Type B pancreatic cell (in vitro differentiated cells): ENCODE measurements at places on chromosomes 5 and 9.

DNA sequence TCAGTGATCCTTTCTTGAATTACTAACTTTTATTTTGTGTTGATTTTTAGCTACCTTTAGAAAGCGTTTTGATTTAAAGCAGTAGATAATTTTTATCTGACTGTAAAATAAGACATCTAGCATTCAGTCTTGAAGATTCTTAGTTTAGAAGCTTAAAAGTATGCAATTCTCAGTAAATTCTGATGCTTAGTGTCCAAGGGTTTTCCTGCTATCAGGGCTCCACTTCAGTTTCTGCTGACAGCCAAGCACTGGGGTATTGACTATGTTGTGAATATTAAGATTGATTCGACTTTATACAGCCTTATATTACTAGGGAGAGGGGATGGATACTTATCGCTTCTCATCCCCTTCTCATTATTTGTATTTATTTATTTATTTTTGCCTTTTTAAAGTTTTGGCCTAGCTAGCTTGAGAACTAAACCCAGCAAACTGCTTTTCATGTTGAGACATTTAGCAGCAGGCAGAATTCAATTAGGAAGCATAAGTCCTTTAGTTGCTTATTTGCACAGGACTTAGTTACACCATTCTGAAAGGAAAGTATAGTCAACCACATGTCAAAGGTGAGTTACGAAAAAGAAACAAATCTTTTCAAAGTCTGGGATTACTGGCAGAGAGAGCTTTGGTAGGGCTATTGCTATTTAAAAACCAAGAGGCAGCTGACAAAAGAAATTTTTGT is 2.9 kb downstream of the PBX3 start:
- DNase-seq, result no peak
- H3K4me1 ChIP-seq, result peaks cover 50% of the 10 kb centered on the region
- peaks cover 2% of the 10 kb centered on the region for H3K27me3 ChIP-seq
- peak overlapping the region; percentile 90 for H3K4me3 ChIP-seq
- peak overlapping the region; percentile 10 for H3K27ac ChIP-seq

- DNase-seq, result no peak
- H3K27ac ChIP-seq, result no peak overlapping the region
- H3K36me3 ChIP-seq, result no peaks in the 10 kb centered on the region
- no peak overlapping the region for H3K4me3 ChIP-seq
- no peaks in the 10 kb centered on the region for H3K27me3 ChIP-seq
- no peaks in the 10 kb centered on the region for H3K4me1 ChIP-seq
Observed at GRCh38 chr5:115329475-115329874, 33.0 kb upstream of the CCDC112 start.

GRCh38 chr9:137315581-137316011 is 13.5 kb upstream of the NRARP start:
- no peaks in the 10 kb centered on the region for H3K36me3 ChIP-seq
- no peaks in the 10 kb centered on the region for H3K4me1 ChIP-seq
- no peak overlapping the region for H3K4me3 ChIP-seq
- H3K27me3 ChIP-seq, result no peaks in the 10 kb centered on the region
- H3K27ac ChIP-seq, result no peak overlapping the region

GRCh38 chr9:96620832-96621269 is 1.2 kb upstream of the CDC14B start:
- peaks cover 35% of the 10 kb centered on the region for H3K4me1 ChIP-seq
- H3K36me3 ChIP-seq, result no peaks in the 10 kb centered on the region
- peak overlapping the region; percentile 96 for H3K4me3 ChIP-seq
- DNase-seq, result no peak
- peaks cover 4% of the 10 kb centered on the region for H3K27me3 ChIP-seq
- H3K27ac ChIP-seq, result peak overlapping the region; percentile 97

DNA sequence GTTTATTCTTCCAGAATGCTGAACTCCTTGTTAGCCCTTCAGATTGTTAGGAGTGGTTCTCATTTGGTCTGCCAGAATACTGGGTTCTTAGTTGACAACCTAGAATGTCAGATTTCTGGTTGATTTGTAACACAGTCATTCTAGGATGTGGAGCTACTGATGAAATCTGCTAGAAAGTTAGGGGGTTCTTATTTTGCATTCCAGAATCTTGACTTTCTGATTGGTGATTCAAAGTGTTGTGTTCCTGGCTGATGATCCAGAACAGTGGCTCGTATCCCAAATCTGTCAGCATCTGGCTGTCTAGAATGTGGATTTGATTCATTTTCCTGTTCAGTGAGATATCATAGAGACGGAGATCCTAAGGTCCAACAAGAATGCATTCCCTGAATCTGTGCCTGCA is 21.9 kb downstream of the PTGS1 start:
- no peaks in the 10 kb centered on the region for H3K36me3 ChIP-seq
- peaks cover 4% of the 10 kb centered on the region for H3K4me1 ChIP-seq
- H3K4me3 ChIP-seq, result no peak overlapping the region
- no peak for DNase-seq
- no peak overlapping the region for H3K27ac ChIP-seq
- H3K27me3 ChIP-seq, result peaks cover 51% of the 10 kb centered on the region

GRCh38 chr9:81902626-81903025 is 25.6 kb upstream of the SPATA31D4 start:
- no peak for DNase-seq
- H3K4me3 ChIP-seq, result no peak overlapping the region
- H3K27ac ChIP-seq, result no peak overlapping the region
- peaks cover 12% of the 10 kb centered on the region for H3K4me1 ChIP-seq
- peaks cover 5% of the 10 kb centered on the region for H3K27me3 ChIP-seq

- no peak overlapping the region for H3K4me3 ChIP-seq
- H3K27ac ChIP-seq, result no peak overlapping the region
- H3K4me1 ChIP-seq, result peaks cover 29% of the 10 kb centered on the region
Observed at GRCh38 chr5:39409033-39409432, 15.7 kb downstream of the DAB2 start.

DNA sequence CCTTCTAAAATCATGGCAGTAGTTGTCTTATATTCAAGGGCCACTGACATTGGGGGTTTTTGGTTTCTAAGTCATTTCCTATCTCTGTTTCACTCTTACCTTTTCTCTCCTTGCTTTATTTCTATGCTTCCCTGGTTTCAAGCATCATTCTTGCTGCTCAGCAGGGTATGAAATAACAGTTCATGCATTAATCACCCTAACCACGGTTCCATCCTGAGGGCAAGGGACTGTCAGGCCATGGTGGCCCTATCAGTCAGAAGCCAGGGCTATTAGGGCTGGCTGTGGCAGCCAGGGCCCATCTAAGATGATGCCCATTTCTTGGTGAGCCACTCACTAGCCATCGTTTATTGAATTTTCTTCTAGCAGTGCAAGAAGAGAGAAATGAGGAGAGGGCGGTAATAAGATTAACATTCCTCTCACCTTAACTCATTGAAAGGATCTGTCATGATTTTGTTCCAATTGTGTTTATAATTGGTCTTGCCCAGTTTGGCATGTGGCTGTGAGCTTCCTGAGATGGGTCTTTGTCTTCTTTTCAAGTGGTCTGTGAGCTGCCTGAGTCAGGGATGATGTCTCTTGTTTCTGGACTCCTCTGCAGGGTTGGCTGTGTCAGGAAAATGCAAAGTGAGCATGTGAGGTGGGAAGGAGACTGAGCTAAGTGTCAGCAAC is 45.2 kb downstream of the CYSTM1 start:
- no peak for DNase-seq
- no peaks in the 10 kb centered on the region for H3K27me3 ChIP-seq
- H3K4me3 ChIP-seq, result no peak overlapping the region
- H3K4me1 ChIP-seq, result peaks cover 8% of the 10 kb centered on the region
- no peaks in the 10 kb centered on the region for H3K36me3 ChIP-seq

- no peaks in the 10 kb centered on the region for H3K27me3 ChIP-seq
- peaks cover 8% of the 10 kb centered on the region for H3K4me1 ChIP-seq
- DNase-seq, result no peak
Observed at GRCh38 chr5:68330574-68330973, 115.0 kb downstream of the PIK3R1 start.

- H3K27ac ChIP-seq, result no peak overlapping the region
- H3K4me1 ChIP-seq, result no peaks in the 10 kb centered on the region
- H3K4me3 ChIP-seq, result no peak overlapping the region
- H3K36me3 ChIP-seq, result peaks cover 3% of the 10 kb centered on the region
- DNase-seq, result no peak
Observed at GRCh38 chr5:83428126-83428525, 43.4 kb upstream of the VCAN start.

GRCh38 chr9:69174616-69175463 is 763 bp downstream of the TJP2 start:
- H3K36me3 ChIP-seq, result no peaks in the 10 kb centered on the region
- no peak for DNase-seq
- H3K4me1 ChIP-seq, result peaks cover 47% of the 10 kb centered on the region
- H3K4me3 ChIP-seq, result peak overlapping the region; percentile 92
- peaks cover 28% of the 10 kb centered on the region for H3K27me3 ChIP-seq
- peak overlapping the region; percentile 92 for H3K27ac ChIP-seq

- no peaks in the 10 kb centered on the region for H3K36me3 ChIP-seq
- H3K27me3 ChIP-seq, result no peaks in the 10 kb centered on the region
- DNase-seq, result no peak
- peaks cover 9% of the 10 kb centered on the region for H3K4me1 ChIP-seq
Observed at GRCh38 chr5:74206579-74207550, 433.7 kb downstream of the ENC1 start.

DNA sequence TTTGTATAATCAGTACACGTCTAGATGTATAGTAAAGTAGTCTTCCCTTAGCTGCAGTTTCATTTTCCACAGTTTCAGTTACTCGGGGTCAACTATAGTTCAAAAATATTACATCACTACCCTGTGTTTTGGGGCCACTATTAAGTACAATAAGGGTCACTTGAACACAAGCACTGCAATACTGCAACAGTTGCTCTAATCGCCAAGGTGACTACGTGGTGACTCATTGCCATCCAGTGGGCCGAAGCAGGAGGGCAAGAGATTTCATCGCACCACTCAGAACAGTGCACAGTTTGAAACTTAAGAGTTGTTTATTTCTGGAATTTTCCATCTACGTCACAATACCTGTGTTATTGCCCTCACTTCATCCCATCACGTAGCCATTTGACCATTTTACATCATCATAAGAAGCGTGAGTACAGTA is at the start of gene ARL14EPL:
TSS of gene ARL14EPL (plus strand) at position 379 of the 424 bp plus-strand sequence. CDS start 18,994 bp downstream, outside the sequence.
- peaks cover 2% of the 10 kb centered on the region for H3K27me3 ChIP-seq
- H3K4me3 ChIP-seq, result no peak within 1 kb of the TSS
- H3K4me1 ChIP-seq, result peaks cover 8% of the 10 kb centered on the region

GRCh38 chr5:146852089-146852488 is 26.5 kb downstream of the PPP2R2B start:
- no peak overlapping the region for H3K27ac ChIP-seq
- H3K36me3 ChIP-seq, result no peaks in the 10 kb centered on the region
- H3K4me1 ChIP-seq, result no peaks in the 10 kb centered on the region
